ENCODE measurements at places on chromosomes 13 and 19.

DNA sequence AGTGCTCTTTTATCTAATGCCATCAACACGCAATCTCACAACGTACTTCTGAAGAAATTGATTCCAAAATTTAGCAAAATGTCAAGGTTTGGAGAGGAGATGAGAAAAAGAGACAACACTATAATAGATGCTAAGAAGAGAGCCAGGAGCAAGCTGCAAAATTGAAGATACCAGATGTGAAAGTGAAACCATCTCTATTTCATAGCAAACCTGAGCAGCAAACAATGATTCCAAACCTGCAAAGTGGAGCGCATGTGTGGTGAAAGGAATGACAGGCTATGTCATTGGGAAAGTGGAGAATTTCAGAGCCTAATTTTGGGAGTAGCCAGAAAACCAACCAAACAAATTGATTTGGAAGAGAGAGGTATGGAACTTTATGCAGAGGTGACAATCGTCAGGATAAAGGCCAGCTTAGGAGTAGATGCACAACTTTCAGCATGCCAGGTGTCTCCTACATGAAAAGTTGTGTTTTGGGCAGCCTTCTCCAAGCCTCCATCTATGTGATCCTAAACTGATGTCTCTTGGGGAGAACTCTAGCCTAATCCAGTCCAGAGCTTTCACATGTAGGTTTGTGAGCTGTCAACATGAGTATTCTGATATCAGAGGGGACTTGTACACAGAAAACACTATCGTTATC is 158.4 kb upstream of the FNDC3A start:
- no peak for DNase-seq

- no peak for DNase-seq
Observed at GRCh38 chr13:32911506-32911905, 104.7 kb upstream of the KL start.

DNA sequence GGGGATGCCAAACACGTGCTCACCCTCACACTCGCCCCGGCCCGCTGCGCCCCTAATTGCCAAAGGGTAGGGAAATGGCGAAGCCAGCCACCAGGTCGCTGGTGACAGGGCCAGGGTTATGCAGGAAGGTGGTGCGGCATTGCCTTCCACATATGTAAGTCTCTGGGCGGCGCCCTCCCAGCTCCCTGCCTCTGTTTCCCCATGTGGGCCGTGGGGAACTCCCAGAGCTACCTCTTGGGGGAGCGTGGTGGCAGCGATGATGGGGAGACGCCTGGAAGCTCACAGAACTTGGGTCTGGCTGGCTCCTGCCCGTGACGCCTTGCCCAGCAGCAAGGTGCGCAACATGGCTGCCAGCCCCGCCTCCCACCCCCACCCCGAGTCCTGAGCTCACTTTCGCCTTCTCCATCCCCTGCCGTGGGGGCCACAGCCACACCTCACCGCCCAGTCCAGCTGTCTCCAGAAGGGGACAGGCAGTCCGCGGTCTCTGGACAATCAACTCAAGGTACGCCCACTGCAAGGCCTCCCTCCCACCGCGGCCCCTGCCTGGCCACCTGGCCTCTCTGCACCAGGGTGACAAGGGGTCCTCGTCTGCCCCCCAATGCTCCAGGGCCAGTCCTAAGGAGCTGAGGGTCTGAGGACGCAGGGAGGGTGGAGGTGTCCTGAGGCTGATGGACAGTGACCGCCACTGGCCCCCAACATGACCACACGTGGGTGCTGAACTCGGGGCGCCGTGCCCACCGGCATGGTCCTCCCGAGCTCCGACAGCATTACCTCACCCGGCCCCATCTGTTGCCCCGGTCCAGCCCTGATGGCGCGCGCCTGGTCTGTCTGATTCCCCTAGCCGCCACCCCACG is 6.6 kb downstream of the C19orf25 start:
- no peak for DNase-seq

GRCh38 chr13:100898431-100898830 is 223.8 kb upstream of the TMTC4 start:
- no peak for DNase-seq

DNA sequence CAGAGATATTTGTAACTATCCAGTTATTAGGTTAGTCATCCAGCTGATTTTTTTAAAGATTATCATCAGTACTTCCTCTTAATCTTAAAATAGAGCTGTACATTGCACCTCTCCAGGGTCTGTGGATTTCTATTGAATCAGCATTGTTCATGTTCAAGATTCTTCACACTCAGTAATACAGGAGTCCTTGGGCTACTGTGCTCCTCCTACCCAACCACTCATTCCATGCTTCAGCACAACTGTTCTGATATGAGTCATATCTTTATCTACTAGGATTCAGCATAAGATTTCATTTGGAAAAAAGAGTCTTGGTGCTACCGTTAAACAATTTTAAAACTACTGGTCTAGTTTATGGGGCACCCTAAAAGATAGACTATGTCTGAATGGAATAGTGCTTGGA is 357.8 kb downstream of the DCT start:
- no peak for DNase-seq

GRCh38 chr13:108575430-108575829 is 54.0 kb upstream of the MYO16 start:
- DNase-seq: no peak

- no peak for DNase-seq
Observed at GRCh38 chr19:50717891-50718254, 1.7 kb downstream of the SHANK1 start.

DNA sequence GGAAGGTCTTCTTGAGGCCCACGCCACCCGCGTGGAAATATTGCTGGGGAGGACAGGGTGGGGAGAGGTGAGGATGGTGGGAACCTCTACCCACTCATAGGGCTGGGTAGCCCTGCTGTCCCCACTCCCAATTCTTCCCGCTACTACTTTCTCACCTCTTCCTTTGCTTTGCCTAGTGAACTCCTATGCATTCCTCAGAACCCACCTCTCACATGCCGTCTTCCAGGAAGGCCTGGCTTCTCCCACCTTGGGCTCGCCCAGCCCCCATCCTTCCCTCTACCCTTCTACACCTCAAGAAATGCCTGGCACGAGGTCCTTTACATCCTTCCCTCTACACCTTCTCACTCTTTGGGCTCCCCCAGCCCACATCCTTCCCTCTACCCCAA is 62.4 kb downstream of the COLGALT1 start:
- DNase-seq: no peak

- no peak for DNase-seq
Observed at GRCh38 chr19:57363688-57364181, 384 bp downstream of the TRAPPC2B start.

DNA sequence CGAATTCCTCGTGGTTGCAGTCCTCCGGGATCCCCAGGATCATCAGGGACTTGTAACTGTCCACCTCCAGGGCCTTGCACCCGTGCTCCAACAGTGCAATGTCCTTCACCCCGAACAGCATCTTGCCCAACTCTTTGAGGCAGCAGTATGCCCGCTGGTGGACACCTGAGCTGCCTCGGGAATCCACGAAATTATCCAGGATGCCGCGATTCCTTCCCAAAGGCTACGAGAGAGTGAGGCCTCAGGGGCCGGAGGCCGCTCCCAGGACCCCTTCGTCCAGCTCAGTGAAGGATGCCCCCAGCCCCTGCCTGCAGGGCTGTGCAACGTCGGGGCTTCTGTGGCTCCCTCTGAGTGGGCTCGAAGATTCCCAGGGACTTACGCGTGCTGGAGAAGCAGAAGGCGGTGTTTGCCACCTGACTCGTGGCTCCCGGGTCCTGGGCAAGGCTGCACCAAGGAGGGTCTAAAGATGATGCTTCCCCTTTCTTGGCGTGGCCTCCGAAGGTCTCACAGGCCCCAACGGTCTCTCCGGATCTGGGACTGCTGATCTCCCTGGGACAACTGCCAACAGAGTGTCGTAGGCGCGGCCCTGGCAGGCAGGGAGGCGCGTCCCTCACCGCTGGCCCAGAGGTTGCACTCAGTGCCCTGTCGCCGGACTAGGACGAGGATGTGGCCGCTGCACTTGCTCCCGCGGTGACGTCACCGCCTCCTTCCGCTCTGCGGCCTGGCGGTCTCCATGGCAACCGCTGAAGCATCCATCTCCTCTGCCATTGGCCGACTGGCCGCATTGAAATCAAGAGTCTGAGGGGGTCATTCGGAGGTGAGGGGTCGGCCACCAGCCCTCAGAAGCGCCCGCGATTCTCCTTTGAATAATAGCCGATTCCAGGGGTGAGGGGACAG is at the start of gene PNMA8C:
Gene PNMA8C, minus strand, starts transcription at position 698 of the 897 bp plus-strand sequence. Its CDS starts 577 bp downstream, at position 121.
- DNase-seq: no peak

DNA sequence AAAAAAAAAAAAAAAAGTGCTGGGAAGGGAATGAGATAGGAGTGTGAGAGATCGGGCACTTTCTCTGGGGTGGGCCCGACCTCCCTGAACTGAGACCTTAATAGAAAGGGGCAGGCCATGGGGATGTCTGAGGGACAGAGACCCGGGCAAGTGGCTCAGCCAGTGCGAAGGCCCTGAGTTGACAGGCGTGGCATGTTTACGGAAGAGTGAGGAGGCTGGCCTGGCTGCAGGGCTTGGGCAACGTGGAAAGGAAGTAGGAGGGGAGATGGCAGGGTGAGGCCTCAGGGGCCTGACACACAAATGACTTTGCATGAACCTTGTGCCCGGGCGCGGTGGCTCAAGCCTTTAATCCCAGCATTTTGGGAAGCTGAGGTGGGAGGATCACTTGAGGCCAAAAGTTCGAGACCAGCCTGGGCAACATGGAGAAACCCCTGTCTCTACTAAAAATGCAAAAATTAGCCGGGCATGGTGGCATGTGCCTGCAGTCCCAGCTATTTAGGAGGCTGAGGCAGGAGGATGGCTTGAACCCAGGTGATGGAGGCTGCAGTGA is 13.9 kb downstream of the FCHO1 start:
- no peak for DNase-seq

DNA sequence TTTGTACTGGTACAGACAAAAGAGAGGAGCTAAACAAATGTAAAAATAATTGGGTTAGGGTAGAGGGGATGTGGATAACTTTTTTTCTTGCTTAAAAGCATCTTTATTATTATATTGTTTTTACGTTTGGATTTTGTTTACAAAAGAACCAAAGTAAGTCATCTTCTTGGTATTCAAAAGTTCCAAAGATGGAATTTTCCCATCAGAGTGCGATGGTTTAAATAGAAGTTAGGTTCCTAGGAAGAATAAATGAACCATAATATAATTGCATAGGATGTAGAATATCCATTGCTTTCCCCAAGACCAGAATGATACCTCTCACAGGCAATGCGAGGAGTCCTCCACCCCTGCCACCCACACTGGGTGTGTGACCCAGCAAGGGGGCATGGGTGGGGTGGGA is 99.4 kb upstream of the RNF113B start:
- DNase-seq: no peak

- DNase-seq: no peak
Observed at GRCh38 chr13:30802501-30802900, 67.2 kb downstream of the ALOX5AP start.

- no peak for DNase-seq
Observed at GRCh38 chr13:34361560-34361959, 543.6 kb downstream of the RFC3 start.

DNA sequence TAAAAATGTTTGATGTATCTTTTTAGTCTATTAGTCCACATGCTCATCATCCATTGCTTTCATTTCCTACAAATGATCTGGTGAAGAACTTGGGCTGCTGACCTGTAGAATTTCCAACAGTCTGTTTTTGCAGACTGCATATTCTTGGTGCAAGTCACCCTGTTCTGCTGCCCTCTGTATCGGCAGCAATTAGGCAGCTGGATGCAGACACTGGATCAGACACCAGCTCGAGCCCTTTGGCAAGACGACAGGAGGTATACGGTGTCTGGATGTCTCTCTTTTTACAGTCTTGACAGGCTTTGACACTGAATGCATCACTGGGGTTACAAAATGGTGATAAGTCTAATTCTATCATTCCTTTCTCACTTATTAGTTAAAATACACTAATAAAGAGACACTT is 21.8 kb downstream of the MTRF1 start:
- DNase-seq: no peak

- no peak for DNase-seq
Observed at GRCh38 chr13:42792154-42792553, 10.8 kb downstream of the FAM216B start.

DNA sequence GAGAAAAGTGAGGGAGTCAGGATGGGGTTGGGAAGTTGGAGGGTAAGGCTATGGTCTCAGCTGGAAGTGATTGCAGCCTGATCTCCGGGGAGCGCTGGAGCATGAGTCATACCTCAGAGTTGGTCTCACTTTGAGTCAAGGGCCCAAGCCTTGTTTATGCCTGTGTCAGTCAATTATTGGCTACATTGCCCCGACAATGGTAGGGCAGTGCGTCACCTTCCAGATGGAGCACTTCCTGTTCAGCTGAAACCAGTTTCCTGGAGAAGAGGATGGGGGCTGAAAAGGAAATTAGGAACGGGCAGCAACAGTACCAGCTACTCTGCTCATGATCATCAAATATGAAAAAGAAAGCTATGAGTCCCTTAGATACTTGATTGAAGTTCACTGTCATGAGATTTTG is 60.4 kb downstream of the ADGRE1 start:
- no peak for DNase-seq

- no peak for DNase-seq
Observed at GRCh38 chr13:36158611-36159010, 27.4 kb upstream of the DCLK1 start.

DNA sequence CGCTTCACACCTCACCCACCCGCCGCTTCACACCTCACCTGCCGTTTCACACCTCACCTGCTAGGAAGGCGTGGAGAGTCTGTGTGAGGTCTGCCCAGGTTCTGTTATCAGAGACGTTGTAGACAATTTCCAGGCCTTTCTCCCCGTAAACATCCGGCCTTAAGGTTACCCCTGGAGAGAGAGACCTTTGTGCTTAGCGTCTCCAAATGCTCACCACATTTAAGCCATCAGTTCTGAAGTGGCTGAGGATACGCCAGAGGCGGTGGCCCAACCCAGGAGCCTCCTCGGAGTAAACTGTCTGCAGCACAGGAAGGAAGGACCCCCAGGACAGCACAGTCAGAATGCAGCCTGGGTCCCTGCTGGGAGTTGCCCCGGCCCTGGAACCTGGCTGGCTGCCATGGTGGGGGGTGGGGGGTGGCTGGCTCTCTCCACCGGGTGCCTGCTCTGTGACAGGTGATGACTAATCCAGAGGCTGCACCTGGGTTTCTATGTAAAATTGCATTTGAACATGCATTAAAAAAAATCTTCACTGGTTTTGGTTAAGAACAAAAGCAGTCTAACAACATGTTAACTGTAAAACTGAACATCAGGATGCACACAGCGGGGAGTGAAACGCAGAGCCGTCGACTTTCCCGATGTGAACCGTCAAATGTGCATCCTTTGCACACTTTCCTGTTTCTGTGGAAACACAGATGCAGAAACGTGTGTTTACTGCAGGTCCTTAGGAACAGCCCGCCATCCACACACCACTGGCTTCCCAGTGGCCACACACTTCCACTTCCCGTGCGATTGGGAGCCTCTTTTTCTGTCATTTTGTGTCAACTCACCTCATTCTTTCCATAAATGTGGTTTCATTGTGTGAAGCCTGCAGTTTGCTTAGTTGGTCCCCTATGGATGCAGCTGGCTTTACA is 4.5 kb downstream of the ATP4B start:
- no peak for DNase-seq

DNA sequence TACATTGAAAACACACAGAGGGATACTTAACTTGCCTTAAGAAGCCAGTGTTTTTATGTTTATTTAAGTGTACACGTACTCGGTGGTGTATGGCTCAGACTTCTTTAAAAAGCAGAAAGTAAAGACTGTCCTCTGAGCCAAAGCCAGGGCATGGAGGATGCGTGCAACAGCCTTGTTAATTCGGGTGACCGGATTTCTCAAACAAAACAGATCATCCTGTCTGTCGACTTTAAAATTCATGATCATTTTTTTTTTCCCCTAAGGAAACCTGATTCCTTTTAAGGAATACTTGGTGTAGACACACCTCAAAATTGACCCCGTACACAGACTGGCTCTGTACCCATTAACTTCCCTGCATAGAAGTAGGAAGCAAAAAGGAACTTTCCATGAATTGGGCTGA is 124.7 kb upstream of the RNF113B start:
- no peak for DNase-seq
